ENCODE measurements at places on chromosomes 2 and 18.

GRCh38 chr2:227462462-227462951, 9.4 kb upstream of the AGFG1 start:
- DNase-seq: no peak
- peaks cover 34% of the 10 kb centered on the region for H3K4me1 ChIP-seq
- no peak overlapping the region for H3K27ac ChIP-seq
- peaks cover 10% of the 10 kb centered on the region for H3K27me3 ChIP-seq
- H3K36me3 ChIP-seq: no peaks in the 10 kb centered on the region

GRCh38 chr2:212392043-212392442, 146.6 kb downstream of the ERBB4 start:
- no peak for DNase-seq
- no peaks in the 10 kb centered on the region for H3K27me3 ChIP-seq
- no peak overlapping the region for H3K4me3 ChIP-seq
- no peaks in the 10 kb centered on the region for H3K4me1 ChIP-seq
- H3K36me3 ChIP-seq: no peaks in the 10 kb centered on the region

DNA sequence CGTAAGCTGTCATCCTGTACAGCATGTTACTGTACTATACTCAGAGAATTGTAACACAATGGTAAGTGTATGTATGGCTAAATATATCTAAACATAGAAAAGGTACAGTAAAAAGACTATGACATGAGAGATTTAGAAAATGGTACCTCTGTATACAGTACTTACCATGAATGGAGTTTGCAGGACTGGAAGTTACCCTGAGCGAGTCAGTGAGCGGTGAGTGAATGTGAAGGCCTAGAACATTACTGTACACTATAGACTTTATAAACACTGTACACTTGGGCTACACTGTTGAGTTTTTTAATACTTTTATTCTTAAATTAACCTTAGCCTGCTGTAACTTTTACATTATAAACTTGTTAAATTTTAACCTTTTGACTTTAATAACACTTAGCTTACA, 1.5 kb downstream of the DDX18 start:
- peak overlapping the region; percentile 97 for H3K27ac ChIP-seq
- peaks cover 44% of the 10 kb centered on the region for H3K4me1 ChIP-seq

- H3K36me3 ChIP-seq: no peaks in the 10 kb centered on the region
- DNase-seq: no peak
- H3K4me1 ChIP-seq: no peaks in the 10 kb centered on the region
Observed at GRCh38 chr2:11024259-11024645, 112.5 kb downstream of the KCNF1 start.
